ENCODE measurements at places on chromosomes 1 and 21.

DNA sequence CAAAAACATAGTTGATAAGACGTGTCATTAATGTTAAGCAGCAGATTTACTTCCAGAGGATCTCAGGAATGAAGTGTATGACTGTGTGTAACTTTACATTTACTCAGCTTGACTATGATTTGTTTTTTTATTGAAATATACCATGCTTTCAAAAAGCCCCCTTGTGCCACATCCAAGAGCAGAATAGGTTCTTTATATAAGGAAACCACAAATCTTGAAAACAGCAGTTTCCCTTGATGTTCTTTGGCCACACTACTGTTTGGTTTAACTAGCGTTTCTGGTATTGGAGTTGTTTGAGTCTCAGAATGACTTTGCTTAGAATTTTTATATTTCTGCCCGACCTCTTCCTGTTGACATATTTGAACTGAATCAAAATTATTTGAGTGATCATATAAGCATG, 25.0 kb downstream of the LRRC8C start:
- DNase-seq: peak; percentile 36

DNA sequence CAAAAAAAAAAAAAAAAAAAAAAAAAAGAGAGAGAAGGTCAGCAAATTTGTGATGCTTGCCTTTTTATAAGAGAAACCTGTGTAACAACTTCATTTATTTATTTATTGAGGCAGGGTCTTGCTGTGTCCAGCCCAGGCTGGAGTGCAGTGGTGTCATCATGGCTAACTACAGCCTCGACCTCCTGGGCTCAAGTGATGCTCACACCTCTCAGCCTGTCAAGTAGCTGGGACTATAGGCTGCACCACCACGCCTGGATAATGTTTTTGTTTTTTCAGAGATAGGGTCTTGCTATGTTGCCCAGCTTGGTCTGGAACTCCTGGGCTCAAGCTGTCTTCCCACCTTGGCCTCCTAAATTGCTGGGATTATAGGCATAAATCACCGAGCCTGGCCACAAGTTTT, 42.4 kb downstream of the DHCR24 start:
- no peak for DNase-seq

DNA sequence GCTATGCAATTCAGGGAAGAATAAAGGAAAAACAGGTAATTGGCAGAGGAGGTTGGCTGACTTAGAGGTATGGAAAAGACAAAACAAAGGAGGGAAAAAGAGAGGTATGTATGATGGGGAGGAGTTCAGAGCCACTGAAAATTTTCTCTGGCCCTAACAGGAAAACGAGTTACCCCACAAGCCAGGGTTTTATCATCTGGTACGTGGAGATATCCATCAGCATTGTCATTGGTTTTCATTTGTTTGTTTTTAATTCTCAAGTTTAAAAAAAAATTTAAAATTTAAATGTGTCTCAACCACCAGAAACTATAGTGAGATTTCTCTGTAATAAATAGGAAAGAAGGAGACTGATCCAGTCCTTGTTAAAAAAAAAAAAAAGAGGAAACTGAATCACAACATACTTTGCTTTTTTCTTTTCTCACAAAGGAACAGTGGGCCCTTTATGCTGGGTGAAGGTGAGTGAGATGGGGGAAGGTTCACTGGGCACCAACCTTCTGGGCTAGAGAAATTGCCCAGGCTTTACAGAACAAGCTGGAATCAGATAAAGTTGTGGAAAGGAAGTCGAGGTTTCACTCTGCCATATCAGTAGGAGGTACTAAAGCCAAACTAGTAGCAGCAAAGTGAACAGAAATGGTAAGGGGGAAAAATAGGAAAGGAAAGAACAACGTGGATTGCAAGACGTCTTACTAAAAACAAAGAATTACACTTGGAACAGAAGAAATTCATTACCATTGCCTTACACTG, 2.7 kb downstream of the IFNAR2 start:
- DNase-seq: no peak

DNA sequence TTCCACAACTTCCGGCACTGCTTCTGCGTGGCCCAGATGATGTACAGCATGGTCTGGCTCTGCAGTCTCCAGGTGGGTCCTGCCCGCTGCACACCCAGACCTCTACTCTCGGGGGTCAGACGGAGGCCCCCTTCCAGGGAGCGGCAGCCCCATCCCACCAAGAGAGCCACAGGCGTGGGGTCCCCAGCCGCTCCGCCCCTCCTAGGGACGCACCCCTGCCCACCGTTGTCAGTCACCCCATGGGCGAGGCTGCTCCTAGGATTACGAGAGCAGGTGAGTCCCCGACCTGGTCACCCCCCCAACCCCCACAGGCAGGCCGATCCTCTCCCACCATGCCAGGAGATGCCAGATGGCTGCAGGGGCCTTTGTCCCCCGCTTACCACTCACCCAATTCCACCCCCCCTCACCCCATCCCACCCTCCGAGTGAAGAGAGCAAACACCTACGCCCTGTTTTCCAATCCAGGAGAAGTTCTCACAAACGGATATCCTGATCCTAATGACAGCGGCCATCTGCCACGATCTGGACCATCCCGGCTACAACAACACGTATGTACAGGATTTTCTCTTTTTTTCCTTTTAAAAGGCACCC, 107.0 kb downstream of the PDE9A start:
- DNase-seq: no peak

GRCh38 chr1:29933067-29933466, 696.7 kb downstream of the PTPRU start:
- no peak for DNase-seq

DNA sequence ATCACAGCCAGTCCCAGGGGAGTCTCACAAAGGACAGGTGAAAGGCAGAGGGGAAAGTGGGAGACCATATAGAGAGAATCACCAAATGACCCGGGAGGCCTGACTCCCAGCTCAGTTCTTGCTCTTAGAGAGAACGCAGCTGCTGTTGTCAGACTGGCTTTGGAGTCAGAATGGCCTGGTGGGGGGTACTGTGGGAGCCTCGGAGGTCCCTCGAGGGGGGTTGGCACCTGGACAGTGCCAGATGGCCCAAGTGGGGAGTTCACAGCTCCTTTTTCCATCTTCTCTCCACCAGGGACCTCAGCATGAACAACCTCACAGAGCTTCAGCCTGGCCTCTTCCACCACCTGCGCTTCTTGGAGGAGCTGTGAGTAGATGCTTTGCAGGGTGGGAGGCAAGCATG, 31.5 kb downstream of the LGR6 start:
- DNase-seq: no peak

GRCh38 chr1:29912425-29912824, 676.1 kb downstream of the PTPRU start:
- DNase-seq: no peak

DNA sequence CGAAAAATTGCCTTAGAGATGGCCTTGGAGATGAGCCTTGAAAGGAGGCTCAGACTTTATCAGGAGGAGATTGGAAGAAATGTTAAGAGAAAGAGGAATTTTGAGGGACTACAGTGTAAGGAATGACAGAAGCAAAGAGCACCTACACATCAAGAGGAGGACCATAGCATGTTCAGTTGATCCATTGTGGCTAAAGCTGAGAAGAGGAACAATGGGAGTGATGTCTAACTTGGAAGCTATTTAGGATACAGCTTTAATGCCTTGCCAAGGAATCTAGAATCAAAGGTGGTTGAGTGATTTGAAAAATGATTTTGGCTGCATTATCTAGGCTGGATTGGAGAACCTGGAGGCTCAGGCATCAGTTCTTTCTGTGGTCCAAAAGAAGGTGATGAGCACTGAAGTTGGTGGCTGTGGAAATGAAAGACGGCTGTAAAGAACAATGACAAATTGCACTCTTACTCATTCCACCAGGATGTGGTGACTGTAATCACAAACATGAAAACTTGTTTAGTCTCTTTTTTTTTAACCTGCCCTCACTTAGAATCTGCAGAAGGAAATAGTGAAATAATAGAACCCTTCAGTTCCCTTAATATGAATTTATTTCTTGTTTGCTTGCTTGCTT, 11.3 kb downstream of the FAM20B start:
- peak; percentile 46 for DNase-seq

GRCh38 chr1:67614511-67614934, 70.5 kb upstream of the GADD45A start:
- no peak for DNase-seq

DNA sequence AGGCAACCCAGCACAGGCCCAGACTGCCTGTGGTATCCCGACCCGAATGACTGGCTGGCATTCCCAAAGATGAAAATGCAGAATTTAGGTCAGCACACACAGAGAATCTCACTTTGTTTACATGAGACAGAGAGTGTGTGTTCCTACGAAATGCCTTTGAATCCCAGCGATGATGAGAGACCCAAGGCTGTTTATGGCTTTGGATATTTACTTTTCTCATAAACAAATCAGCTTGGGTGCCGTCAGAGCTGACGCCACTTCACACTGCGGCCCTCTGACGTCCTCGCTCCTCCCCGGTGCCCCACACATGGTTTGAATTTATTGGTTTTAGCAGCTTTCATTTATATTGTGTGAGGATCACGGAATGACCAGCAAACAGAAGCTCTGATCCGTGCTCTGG, 18.7 kb downstream of the TRABD2B start:
- no peak for DNase-seq

GRCh38 chr1:182244451-182244850, 147.1 kb downstream of the GLUL start:
- no peak for DNase-seq

- DNase-seq: peak; percentile 61
Observed at GRCh38 chr1:205805082-205805711, 7.8 kb downstream of the SLC41A1 start.

DNA sequence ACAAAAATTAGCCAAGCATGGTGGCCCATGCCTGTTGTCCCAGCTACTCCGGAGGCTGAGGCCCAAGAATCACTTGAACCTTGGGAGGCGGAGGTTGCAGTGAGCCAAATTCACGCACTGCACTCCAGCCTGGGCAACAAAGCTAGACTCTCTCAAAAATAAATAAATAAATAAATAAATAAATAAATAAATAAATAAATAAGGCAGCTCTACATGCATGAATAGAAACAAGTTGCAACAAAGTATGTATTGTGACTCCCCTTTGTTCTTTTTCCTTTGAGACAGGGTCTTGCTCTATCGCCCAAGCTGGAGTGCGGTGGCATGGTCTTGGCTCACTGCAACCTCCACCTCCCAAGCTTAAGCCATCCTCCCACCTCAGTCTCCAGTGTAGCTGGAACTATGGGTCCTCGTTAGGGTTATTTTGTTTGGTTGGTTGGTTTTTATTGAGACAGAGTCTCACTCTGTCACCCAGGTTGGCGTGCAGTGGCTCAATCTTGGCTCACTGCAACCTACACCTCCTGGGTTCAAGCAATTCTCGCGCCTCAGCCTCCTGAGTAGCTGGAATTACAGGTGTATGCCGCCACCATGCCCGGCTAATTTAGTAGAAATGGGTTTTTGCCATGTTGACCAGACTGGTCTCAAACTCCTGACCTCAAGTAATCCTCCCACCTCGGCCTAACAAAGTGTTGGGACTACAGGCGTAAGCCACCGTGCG, 8.0 kb downstream of the USP48 start:
- DNase-seq: no peak

GRCh38 chr1:59353453-59353852, 56.6 kb downstream of the FGGY start:
- DNase-seq: no peak

GRCh38 chr1:43427941-43428340, 25.8 kb downstream of the HYI start:
- no peak for DNase-seq

GRCh38 chr1:151980287-151981177, 13.1 kb downstream of the S100A10 start:
- no peak for DNase-seq

DNA sequence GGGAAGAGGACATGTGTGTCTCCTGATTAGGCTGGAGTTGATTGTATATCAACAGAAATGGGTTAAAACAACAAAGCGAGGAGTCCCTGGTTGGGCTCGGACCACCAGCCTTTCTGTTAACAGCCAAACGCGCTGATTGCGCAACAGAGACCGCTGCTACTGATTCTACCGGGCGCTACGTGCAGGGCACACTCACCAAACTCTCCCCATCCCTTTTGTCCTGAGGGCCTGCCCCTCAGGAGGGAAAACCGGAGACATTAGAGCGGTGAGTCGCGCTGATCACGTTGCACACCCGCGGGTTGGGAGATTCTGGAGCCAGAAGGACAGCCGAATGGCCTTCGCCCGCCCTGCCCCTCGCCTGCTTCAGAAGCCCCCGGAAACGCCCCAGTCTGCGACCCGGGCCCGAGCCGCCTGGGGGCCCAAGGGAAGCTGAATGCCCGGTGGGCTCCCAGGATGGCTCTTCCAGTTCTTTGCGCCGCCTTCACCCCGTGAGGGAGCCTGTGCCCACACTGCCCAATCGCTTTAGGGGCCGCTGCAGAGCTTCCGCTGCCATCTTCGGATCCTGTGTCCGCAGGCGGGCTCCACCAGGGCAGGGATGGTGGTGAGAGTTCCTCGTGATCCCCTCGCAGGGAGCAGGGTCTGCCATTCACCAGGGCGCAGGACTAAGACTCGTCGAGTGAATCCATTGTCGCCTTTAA, 165.4 kb upstream of the NBPF11 start:
- DNase-seq: no peak

DNA sequence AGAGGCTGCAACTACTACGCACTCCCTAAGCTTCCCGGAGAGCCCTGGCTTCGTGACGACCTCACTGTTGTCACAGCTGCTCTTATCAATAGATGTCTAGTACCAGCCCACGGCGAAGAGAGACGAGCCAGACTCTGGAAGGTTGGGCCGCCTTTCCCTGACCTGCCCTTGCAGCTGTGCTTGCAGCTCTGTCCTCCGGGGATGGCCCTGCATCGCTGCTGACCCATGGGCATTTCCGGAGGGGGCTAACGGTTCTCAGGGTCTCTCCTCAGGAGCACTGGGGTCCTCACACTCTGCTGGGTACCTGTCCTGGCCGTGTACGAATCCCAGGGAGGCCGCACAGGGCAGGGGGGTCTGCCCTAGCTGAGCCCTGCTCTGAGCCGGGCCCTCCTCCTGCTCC, 93.8 kb upstream of the COL6A1 start:
- DNase-seq: no peak
